ENCODE measurements at places on chromosomes 7 and 10.

- H3K36me3 ChIP-seq, result no peaks in the 10 kb centered on the region
- H3K4me1 ChIP-seq, result peaks cover 5% of the 10 kb centered on the region
- H3K4me3 ChIP-seq, result no peak overlapping the region
- H3K27me3 ChIP-seq, result no peaks in the 10 kb centered on the region
Measured at GRCh38 chr7:37495574-37496184, 47.0 kb upstream of the ELMO1 start.

- H3K27me3 ChIP-seq, result no peaks in the 10 kb centered on the region
- no peak for DNase-seq
- no peaks in the 10 kb centered on the region for H3K36me3 ChIP-seq
- no peak overlapping the region for H3K4me3 ChIP-seq
- H3K4me1 ChIP-seq, result no peaks in the 10 kb centered on the region
Measured at GRCh38 chr7:96059075-96059474, 262.8 kb downstream of the SLC25A13 start.

DNA sequence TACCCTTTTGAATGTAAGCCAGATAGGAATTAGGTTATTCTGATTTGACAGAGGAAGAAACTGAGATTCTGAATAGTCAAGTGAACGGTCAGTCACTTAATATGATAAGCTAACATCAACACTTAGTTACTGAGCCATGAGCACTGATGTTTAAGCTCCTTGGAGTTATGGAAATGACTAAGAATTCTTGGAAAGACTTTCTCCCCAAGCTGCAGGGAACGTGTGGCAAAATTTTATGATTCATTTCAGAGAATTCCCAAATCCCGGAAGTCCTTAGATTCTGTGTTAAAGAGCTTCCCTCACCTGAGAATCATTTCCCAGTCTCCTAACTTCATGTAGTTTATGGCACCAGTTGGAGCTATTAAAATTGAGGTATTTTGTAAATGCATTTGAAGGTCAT is 330.9 kb downstream of the XPNPEP1 start:
- H3K4me3 ChIP-seq, result no peak overlapping the region
- H3K27me3 ChIP-seq, result no peaks in the 10 kb centered on the region
- DNase-seq, result no peak
- no peaks in the 10 kb centered on the region for H3K36me3 ChIP-seq
- H3K27ac ChIP-seq, result no peak overlapping the region

- no peaks in the 10 kb centered on the region for H3K27me3 ChIP-seq
- peaks cover 19% of the 10 kb centered on the region for H3K4me1 ChIP-seq
- no peaks in the 10 kb centered on the region for H3K36me3 ChIP-seq
- no peak overlapping the region for H3K4me3 ChIP-seq
- DNase-seq, result no peak
Measured at GRCh38 chr7:77529279-77529678, 7.8 kb upstream of the PTPN12 start.

DNA sequence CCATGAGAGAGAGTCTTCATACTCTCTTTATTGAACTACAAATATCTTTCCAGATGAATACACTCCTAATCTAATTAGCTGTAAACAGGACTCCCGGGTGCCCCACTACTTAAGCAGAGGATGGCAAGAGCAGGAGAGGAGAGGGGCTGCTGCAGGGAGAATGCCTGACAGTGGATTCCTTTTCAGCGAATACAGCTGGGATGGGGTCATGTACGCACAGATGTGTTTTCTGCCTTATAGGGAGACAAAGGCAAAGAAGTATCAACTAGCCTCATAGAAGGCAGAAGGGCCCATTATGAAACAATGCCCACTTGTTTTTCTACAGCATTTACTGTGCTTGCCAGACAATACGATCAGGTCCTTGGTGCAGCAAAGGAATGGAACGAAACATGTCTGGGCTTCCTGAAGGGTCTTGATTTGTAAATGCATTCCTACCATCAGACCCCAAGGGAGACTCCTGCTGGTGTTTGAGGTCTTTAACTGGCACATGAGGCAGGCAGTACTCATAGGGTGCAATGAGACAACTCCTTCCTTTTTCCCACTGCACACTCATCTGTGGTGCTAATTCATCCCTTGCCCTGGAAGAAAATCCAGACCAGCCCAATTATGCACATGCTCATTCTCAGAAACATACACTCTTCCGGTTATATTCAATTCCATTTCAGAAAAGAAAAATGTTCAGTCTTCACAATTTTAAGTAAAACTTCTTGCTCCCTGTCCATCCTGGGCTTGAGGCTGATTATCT is 117.1 kb downstream of the AOAH start:
- no peak overlapping the region for H3K4me3 ChIP-seq
- peak overlapping the region; percentile 12 for H3K27ac ChIP-seq
- DNase-seq, result no peak
- no peaks in the 10 kb centered on the region for H3K4me1 ChIP-seq

- no peak overlapping the region for H3K27ac ChIP-seq
Measured at GRCh38 chr7:120842121-120842621, 15.8 kb downstream of the TSPAN12 start.

- no peak for DNase-seq
- H3K4me3 ChIP-seq, result no peak overlapping the region
- no peaks in the 10 kb centered on the region for H3K4me1 ChIP-seq
- peaks cover 28% of the 10 kb centered on the region for H3K27me3 ChIP-seq
- no peak overlapping the region for H3K27ac ChIP-seq
Measured at GRCh38 chr7:22358820-22359697, 2.1 kb upstream of the RAPGEF5 start.

All from CD14-positive monocyte (primary cell).